ENCODE measurements at places on chromosomes 4 and X.

- DNase-seq: no peak
Measured at GRCh38 chrX:110145311-110145710, 142.4 kb downstream of the TMEM164 start.

- DNase-seq: no peak
Measured at GRCh38 chr4:168815379-168816345, 194.4 kb downstream of the CBR4 start.

DNA sequence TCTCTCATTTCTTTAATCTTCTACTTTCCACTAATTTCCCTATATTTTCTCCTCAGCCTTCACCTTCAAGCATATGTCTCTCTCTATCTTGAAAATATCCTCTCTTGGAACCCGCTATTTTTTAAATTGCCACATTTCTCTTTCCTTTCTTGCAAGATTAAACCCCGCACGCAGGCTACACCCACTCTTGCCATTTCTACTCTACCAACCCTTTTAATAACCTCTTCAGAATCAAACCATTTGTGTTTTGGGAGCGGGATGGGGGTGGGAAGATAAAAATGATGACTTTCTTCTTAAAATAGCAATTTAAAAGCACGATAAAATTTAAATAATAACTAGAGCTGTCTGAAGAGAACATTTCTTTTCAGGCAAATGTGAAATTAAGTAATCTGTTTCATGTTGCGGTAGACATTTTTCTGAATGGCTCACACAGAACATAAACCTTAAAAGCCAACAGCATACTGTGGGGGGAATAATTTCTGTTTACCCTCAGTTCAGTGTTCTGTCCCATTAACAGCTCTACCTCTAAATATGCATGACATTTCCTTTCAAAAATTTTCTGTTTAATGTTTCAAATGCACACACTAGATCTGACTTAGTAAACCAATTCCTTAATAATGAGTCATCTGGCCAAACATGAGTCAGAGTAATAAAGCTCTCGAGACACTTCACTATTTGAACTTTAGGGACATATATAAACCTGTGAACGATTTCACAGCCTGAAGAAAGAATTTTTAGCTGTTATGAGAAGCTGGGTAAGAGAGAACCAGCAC lies 20.5 kb downstream of the ARSJ start:
- DNase-seq: no peak

DNA sequence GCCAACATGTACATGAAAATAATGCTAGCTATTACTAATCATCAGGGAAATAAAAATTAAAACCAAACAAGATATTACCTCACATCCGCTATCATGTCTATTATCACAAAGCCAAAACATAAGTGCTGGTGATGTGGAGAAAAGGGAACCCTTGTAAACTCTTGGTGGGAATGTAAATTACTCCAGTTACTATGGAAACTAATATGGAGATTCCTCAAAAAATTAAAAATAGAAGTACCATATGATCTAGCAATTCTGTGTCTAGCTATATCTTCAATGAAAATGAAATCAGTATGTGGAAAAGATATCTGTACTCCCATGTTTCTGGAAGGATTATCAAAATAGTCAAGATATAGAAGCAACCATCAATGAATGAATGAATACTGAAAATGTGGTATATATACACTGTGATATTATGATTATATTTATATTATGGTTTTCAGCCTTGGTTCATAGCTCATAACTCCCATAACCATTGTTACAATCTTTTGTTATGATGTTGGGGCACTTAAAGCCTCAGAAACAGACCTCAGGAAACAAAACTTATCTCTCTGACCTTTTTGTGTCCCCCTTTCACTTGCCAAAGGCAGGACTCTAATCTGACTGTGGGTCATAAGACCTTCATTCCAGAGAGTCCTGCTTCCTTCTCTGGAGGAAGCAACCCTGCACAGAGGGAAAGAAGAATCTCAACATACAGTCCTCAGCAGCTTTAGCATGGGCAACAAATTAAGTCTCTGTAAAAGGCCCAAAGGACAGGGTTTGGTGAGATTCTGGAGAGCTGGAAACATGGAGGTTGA lies 933.2 kb downstream of the ADGRL3 start:
- no peak for DNase-seq

DNA sequence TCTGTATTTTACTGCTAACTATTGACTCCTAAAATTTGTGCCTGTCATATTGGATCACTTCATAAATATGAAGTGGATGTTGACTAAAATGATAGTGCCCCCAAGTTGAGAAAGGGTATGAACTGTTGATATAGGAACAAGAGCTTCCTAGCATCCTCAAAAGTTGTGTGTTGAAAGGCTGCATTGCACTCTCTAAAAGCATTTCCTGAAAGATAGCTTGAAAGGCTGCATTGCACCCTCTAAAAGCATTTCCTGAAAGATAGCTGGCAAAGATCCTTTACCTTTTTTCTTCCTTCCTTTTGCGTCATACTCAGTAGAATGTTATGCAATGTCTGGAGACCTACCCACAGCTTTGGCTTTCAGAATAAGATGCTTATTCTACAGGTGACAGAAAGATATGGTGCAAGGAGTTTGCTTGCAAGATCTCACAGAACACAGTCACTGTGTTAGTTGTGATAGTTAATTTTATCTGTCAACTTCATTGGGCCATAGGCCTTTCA lies 274.6 kb upstream of the GALNTL6 start:
- DNase-seq: no peak

DNA sequence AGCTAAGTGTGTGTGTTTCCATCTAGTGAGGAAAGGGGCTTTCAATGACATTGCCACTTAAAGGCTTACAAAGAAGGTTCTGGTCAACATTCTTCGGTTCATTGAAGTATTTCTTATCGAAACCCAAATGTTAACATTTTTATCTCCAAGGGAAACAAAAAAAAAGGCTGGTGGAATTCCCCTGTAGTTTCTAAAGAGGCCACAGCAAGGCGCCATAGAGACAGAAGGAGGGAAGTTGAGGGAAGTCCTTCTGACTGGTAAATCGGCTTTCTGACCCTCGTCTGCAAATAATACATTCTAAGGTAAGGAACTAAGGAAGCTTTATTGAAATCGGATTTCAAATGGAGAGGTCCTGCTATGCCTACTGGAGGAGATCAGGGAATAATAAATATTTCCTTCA lies 1.7 kb upstream of the ZFP42 start:
- no peak for DNase-seq

DNA sequence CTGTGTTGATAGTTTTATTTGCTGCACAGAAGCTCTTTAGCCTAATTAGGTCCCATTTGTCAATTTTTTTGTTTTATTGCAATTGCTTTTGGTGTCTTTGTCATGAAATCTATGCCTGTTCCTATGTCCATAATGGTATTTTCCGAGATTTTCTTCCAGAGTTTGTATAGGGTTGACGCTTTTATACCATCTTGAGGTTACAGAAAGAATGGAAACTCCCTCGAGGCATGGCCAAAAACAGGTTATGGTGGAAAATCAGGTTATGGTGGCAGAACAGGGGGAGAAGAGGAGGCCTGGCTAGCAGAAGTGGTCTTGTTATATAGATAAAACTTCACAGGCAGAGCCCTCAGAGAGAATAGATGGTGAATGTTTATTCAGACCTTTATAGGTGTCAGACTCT lies 21.6 kb downstream of the OPHN1 start:
- DNase-seq: no peak

- no peak for DNase-seq
Measured at GRCh38 chrX:65601530-65602220, 65.8 kb upstream of the MSN start.

DNA sequence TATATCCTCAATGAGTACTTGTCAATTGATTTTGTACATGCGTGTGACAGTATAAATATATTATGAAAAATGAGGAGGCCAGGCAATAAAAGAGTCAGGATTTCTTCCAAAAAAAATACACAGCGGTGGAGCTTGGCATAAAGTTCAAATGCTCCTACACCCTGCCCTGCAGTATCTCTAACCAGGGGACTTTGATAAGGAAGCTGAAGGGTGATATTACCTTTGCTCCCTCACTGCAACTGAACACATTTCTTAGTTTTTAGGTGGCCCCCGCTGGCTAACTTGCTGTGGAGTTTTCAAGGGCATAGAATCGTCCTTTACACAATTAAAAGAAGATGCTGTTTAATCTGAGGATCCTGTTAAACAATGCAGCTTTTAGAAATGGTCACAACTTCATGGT lies at the start of gene OTC:
Gene OTC, plus strand, starts transcription at position 243 of the 400 bp plus-strand sequence. Its CDS starts 93 bp downstream, at position 336.
- DNase-seq: no peak

DNA sequence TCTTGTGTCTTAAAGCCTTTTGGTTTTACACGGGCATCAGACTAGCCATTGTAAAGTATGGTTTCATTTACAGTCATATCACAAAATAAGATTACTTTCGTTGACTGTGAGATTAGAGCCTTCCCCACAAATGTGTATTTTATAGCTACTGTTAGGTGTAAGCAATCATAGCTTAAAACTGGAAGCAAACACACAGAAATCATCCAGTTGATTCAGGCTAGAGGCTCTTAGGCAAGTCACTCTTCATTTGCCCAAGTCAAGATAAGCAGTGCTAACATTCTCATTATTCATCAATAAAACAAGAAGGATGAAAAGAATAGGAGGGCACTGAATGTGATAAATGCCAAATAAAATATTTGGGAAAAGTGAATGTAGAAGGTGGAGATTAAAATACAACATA lies 448.7 kb upstream of the FAM241A start:
- no peak for DNase-seq

GRCh38 chrX:12843668-12844279 lies 23.1 kb upstream of the TLR7 start:
- DNase-seq: no peak

- DNase-seq: no peak
Measured at GRCh38 chrX:16457239-16457638, 192.7 kb upstream of the S100G start.

DNA sequence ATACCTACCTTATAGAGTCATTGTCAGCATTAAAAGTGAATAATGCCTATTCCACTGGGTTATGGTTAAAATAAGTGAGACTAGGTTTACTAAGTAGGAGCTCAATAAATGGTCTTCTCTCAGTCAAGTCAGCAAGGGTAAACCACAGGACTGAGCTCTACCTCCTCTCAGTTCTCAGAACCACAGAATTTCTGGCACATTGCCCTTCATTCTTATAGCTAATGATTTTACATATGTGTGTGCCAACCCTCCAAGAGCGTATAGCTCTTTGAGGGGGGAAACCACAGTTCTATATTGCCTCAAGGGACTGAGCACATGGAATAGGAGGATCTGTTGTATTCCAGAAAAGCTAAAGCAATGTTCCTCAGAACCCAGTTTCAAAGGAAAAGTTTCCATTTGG lies 124.8 kb downstream of the ATG4A start:
- no peak for DNase-seq

- DNase-seq: no peak
Measured at GRCh38 chr4:10007793-10008608, 13.3 kb downstream of the SLC2A9 start.

DNA sequence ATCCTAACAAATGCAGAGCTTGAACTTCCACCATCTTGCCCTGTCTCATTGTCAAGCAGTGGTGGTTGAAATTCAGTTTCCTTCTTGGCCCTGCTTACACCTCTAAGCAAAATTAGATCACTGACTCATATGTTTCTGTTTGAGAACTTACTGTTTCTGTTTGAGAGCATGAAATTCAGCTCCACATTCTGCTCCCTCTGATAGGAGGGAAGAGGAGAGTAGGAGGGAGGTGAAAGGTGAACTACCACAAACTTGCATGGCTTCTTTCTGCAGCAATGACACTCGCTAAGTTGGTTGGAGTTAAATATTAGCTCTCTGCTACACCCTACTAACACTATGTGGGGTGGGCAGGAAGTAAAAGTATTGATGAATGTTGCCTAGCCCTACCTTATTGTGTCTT lies 117.8 kb upstream of the EDA2R start:
- no peak for DNase-seq

- no peak for DNase-seq
Measured at GRCh38 chr4:96974295-96974694, 1134.4 kb downstream of the PDHA2 start.

- no peak for DNase-seq
Measured at GRCh38 chr4:7628432-7628831, 193.7 kb upstream of the PSAPL1 start.

DNA sequence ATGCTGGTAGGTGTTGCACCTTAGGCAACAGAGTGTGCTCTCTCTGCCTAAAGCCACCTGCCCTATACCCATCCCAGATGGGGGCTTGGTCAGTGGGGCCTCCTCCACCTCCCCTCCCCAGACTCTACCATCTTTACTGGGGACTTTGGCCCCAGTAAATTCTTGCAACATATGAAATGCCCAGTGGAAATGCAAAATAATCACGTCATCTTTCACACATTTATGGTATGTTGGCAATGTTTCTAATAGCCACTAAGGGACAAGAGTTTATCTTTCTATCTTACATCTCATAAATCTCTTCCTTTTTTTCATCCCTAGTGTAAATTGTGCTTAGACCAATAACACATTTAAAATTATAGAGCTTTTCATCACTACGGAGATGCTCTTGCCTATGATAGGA lies 103.0 kb upstream of the MAML3 start:
- DNase-seq: no peak

GRCh38 chr4:93480452-93480851 lies 348.1 kb upstream of the ATOH1 start:
- no peak for DNase-seq

- peak; percentile 26 for DNase-seq
Measured at GRCh38 chrX:7941390-7942042, 14.3 kb upstream of the PNPLA4 start.

GRCh38 chr4:100826067-100826466 lies 308.2 kb upstream of the EMCN start:
- DNase-seq: no peak

DNA sequence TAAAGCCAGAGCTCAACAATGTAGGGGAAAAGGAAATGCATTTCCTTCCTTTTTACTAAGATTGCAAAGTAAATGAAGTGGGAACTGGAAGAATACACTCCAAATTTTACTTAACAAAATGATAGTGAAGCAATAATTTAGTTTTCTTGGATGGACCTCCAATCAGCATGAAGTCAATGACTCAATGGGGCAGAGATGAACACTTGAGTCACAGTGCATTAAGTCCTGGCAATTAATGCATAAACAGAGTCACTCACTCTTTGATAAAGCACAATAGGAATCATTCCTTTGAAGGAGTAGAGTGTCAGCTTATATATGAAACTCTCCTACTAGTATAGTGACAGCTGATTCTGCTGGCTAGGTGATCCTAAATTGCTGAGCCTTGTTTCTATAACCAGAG lies 66.7 kb upstream of the FRAS1 start:
- no peak for DNase-seq

DNA sequence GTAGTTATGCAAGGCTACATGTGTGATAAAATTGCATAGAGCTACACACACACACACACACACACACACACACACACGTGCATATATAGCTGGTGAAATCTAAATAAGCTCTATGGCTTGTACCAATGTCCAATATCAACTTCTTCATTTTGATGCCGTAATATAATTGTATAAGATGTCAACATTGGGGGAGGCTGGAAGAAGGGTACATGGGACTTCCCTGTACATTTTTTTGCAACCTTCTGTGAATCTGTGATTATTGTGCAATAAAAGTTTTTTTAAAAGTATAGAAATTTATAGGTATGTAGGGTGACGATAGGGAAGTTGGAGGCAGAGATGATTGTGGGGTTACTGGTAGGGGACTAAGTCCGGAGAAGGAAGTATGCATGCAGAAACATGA lies 105.5 kb downstream of the HDAC8 start:
- no peak for DNase-seq

Measured in hippocampal formation (tissue), 2 donors.